ENCODE measurements at places on chromosomes 13 and 19.

- DNase-seq = no peak
These were observed 73.9 kb downstream of the TEX29 start for GRCh38 chr13:111394211-111394922.

GRCh38 chr19:14475251-14476073, at the start of gene PTGER1:
Gene PTGER1 (minus strand): TSS chr19:14475354. CDS start chr19:14474320, 1,034 bp downstream.
- no peak for DNase-seq

- DNase-seq = no peak
These were observed 117.6 kb upstream of the MCF2L start for GRCh38 chr13:112851107-112852038.

DNA sequence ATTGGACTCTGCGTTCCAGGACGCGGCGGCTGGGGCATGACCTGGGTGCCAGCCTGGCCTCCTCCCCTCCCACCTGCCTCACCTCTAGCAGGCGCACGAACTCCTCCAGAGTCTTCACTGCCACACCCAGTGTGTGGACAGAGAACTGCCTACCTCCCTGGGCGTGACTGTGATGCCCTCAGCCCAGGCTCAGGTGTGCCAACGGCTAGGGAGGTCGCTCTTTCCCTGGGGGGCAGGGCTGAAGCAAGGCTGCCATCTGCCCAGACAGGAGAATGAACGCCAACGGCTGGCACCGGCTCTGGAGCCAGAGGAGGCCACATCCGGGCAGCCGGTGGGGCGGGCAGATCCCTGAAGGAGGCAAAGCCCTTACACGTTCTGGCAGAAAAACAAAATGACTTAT, 11.3 kb downstream of the NANOS3 start:
- DNase-seq = no peak

- DNase-seq = no peak
These were observed 21.5 kb downstream of the CPT1C start for GRCh38 chr19:49712397-49712859.

DNA sequence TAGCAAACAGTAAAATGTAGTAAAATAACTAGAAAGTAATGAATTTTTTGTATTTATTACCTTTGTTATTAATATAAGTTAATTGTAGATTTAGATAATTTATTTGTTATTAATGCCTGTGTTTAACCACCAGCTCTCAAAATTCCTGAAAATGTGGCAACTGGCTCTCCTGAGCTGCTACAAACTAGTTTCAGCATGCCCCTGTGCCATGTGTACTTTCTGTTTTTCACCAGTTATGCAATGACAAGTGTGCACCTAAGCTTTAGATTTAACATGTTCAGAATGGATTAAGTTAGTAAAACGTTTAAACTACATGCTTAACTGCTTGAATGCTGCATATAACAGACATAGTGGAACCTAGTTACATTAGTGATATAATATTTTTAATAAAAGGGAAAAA, 88.1 kb downstream of the POSTN start:
- DNase-seq = no peak

- peak; percentile 12 for DNase-seq
These were observed 752 bp downstream of the ZMYM5 start for GRCh38 chr13:19862481-19863313.

GRCh38 chr13:33172911-33173310, 112.6 kb downstream of the STARD13 start:
- DNase-seq = no peak

GRCh38 chr13:95276037-95276505, 25.2 kb downstream of the ABCC4 start:
- DNase-seq = no peak

- no peak for DNase-seq
These were observed 846.9 kb upstream of the MIR17HG start for GRCh38 chr13:90500569-90500968.

DNA sequence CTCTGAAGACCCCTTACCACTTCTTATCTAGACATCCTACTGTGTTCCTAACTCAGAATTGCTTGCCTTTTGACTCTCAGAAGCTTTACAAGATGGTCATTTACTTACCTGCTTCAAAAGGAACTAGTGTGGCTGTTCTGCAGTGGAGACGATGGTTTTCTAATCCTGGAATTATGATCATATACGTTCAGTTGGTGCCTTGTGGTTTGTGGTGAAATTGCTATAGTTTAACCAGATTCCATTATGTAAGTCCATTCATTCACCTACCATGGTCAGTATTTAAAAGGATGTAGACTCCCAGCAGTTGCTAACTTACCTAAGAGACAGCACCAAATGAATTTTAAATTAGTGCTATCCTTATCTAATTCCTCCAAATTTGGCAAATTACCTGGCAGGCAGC, 210.9 kb downstream of the SHISA2 start:
- DNase-seq = no peak

DNA sequence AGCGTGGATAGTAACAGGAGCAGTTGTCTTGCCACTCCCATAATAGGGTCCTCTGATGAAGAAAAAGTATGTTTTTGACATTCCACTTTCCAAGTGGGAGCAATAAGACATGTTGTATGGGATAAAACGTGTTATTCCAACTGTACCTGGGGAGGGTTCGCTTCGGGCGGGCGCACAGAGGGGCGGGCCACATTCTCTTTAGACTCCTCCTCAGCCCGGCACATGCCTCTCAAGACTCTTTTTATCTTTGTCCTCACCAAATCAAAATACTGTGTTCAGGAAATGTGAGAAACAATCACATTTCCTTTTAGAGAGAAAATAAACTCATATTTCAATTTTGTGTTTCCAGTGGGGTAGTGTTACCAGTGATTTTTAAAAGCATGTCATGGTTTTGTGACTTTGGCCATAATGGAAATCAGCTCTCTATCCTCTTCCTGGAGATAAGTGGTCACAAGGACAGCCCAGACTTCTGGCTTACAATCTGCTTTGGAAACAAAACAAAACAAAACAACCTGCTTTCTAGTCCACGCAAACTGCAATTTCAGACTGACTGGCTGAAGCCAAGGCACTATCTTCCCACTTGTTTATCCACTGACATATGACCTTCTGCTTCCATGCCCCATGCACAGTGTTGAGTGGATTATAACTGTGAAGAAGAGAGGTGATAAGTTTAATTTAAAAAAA, 276.1 kb downstream of the NALCN start:
- DNase-seq = no peak

- DNase-seq = no peak
These were observed 15.9 kb upstream of the DNAJC3 start for GRCh38 chr13:95660981-95661581.

DNA sequence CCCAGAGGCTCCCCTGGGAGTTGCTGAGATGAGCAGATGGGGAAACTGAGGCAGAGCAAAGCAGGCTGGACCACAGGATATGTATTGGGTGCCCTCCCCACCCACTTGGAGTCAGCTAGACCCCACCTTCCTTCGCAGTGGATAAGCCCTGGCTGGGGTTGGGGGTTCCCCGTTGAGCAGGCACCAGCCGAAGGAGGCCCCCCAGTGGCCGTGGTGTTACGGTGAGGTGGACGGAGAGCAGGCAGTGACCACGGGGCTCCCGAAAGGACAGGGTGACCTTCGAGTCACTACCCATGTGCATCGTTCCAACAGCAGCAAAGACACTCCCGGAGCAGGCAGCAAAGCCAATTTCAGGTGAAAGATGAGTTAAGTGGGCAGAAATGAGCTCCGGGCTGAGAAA, 62.4 kb upstream of the ADGRE5 start:
- DNase-seq = no peak

- DNase-seq = no peak
These were observed 6.2 kb upstream of the SMG9 start for GRCh38 chr19:43760941-43761340.

DNA sequence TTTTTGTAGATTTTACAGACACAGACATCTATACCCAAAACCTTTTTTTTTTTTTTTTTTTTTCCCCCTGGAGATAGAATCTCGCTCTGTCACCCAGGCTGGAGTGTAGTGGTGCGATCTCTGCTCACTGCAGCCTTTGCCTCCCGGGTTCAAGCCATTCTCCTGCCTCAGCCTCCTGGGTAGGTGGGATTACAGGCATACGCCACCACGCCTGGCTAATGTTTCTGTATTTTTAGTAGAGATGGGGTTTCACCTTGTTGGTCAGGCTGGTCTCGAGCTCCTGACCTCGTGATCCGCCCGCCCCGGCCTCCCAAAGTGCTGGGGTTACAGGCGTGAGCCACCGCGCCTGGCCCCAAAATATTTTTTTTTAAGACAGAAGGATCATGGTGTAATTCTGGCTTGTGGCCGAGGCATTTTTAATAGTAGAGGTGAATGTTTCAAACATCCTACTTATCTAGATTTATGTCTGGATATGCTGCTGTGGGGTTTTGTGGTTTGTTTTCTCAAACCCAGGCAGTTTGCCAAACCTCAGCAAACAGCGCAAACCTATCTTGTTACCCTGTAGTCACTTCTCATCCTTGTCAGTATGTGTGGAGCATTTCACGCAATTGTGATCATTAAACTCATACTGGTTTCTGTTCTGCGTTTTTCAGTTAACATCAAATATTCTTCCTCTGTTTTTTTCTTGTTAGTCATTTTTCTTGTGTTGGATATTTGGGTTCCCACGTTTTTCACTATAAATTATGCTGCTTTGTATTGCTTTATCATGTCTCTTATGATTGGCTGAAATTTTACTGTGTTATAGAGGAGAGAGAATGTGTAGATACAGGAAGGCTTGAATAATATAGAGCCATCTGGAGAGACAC, 36.2 kb upstream of the GARRE1 start:
- DNase-seq = peak; percentile 30

DNA sequence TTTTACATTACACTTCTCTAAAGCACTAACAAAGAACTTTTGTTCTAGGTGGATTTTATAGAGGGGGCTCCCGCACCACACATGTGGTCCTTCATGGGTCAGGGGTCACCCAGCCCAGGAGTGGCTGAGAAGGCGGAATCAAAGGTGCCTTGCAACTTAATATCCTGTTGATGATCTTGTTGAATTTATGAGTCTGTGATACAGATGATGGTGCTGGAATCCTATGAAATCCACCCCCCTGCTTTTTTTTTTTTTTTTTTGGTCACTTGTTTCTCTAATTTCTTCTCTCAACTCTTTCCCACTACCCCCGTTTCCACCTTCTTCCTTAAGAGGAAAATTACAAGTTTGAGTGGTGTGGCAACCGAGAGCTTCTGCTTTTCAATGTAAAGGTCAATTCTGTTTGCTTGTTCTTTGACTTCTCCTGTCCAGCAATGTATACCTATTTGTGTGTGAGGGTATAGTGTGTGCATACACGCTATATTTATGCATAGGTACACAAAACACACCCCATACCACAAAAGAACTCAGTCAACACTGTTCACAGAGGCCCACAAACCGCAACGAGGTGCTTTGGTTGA, 4.2 kb upstream of the ZIC2 start:
- DNase-seq = no peak

DNA sequence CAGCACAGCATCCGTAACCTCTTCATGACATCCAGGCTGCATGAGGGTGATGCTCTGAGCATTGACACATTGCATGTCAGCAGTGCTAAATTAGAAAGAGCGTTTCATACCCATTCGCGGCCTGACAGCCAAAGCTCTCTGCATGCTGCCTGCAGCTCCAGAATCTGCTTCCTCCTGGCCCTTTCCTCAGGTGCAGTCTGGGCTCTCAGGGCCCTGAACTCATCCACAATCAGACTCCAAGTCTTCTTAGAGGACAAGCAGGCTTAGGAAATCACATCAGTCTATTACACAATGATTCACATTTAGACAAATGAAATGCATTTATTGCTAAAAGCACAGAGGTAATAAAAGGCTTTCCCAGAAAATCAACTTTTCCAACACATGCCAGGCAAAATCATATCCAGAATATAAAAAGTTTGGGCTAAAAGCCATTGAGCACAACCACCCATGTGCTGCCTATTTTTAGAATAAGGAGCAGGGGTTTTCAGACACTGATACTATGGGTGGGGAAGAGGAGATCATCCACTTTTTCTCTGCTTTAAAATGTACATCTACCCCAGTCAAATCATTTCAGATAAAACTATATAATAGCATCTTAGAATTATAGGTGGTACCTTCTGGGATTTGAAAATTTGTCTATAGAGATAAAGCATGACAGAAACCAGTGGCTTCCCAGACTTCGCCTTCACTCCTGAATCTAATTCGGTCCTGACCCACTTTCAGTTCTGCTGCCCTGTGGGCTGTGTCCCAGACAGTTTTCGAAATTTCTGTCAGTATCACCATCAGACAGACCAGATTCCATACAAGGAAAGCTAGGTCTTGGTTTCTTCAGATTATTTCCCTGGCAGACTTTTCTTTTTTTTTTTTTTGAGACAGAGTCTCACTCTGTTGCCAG, 109.3 kb downstream of the COL4A2 start:
- no peak for DNase-seq

- no peak for DNase-seq
These were observed 71.2 kb downstream of the GNG7 start for GRCh38 chr19:2631213-2631821.

DNA sequence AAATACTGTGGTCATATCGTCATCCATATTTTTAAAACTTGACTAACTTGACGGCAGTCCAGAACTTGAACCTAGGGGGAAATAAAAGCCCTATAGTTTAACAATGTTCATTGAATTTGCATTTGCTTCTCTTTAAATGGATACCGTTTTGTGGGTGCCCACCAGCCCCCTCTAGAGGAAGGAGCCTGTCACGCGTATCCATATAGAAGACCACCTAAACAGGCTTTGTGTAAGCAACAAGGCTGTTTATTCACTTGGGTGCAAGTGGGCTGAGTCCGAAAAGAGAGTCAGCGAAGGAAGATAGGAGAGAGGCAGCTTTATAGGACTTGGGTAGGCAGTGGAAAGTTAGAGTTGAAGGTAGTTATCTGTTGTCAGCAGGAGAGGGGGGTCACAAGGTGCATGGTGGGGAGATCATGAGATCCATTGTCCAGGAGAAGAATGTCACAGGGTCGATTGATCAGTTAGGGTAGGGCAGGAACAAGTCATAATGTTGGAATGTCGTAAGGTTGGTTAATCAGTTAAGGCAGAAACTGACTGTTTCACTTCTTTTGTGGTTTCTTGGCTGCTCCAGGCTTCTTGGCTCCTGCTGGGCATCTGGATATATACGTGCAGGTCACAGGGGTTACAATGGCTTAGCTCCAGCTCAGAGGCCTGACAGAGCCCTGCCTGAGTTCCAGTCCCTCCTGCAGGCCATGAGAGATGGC, 42.5 kb upstream of the ANKRD10 start:
- no peak for DNase-seq

DNA sequence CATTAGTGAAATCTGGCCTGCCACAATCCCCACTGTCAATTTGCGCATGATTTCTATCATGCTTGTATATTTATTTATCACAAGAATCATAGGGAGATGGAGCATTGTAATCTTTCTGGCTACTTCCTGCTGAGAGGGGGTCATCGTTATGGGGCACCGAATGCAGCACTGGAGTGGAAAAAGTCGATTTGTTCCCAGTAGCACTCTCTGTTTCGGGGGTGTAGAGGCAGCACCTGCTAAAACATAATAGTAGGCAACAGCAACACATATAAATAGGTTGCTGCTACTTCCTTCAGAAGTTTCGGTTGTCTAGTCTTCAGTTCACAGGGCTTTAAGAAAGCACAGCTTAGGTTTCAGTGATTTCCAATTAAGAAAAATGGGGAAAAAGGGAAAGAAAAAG, 23.4 kb upstream of the CEACAM21 start:
- no peak for DNase-seq

GRCh38 chr13:26855071-26855470, 94.5 kb upstream of the GPR12 start:
- no peak for DNase-seq

- DNase-seq = no peak
These were observed 1.2 kb downstream of the DAPK3 start for GRCh38 chr19:3969435-3970312.

- DNase-seq = no peak
These were observed 27.9 kb downstream of the DGKH start for GRCh38 chr13:42076309-42076713.

GRCh38 chr19:54459282-54460229, 4.0 kb downstream of the LENG9 start:
- DNase-seq = no peak

Data from stimulated activated CD4-positive, alpha-beta T cell treated with anti-CD3 and anti-CD28 coated beads, Interleukin-15, amount 100 ng/mL, for 1 hour (primary cell).